ENCODE measurements at places on chromosomes 1 and 21.
A peak's percentile ranks its signal among the peaks of the same experiment; 100 is the strongest.

DNA sequence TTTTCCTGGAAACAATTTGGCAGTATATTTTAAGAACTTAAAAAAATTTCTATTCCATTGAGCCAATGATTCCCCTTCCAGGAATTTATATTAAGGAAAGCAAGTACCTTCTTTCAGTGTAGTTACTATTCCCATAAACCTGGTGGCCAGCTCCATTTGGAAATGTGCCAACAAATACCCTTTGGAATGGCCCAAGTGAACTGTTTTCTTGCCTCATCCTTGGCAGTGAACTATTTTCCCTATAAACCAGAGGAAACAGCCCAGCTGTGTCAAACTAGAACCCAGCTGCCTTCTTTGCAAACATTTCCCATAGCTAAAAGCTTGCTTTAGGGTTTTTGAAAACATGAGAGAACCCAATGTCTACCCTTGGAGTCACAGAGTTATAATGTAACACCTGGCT, 496.9 kb downstream of the NEGR1 start:
- no peak for DNase-seq

DNA sequence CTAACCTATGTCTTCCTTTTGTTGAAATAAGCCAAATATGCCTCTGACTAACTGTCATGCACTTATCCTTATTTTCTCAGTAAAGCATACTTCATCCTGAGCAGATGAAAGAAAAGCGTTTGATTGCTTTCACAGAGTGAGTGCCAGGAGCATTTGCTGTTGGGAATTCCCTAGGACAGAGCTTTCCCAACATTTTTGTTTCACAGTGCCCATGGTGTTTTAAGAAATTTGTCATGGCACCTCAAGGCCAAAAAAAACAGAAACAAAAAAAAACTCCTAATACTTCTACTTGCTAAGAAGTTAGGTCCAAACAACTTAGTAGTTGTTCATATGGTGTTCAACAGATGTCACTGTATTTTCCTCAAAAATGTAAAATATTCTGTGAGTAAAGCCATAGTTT, 120.8 kb upstream of the BMP8A start:
- no peak for DNase-seq

- DNase-seq = no peak
Observed at GRCh38 chr1:8409106-8409505, 91.2 kb downstream of the SLC45A1 start.

DNA sequence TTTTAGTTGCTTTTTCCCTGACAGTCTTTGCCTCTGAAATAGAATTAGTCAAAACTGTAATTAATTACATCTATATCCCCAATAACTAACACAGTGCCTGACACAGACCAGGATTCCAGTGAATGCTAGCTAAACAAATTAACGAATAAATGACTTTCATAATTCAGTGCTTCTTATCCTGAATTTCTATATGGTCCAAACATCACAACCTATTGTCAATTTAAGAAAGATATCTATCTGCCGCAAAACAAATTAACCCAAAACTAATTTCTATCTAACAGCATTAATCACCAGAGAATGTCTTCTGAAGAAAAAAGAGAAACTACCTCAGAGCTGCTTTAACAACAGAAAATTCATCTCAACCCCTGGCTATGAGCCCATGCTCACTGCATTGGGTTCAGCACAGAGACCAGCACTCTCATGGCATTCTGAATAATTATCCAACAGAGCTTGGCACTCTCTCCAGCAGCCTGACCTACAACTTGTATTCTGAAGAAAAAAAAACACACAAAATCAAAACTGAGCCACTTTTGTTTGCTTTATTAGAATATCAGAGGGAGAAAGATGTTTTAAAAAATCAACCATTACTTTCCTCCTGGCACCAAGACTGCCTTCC, 547.3 kb upstream of the BEND5 start:
- no peak for DNase-seq

GRCh38 chr1:121458291-121459048, 273.7 kb downstream of the SRGAP2C start:
- peak; percentile 33 for DNase-seq

DNA sequence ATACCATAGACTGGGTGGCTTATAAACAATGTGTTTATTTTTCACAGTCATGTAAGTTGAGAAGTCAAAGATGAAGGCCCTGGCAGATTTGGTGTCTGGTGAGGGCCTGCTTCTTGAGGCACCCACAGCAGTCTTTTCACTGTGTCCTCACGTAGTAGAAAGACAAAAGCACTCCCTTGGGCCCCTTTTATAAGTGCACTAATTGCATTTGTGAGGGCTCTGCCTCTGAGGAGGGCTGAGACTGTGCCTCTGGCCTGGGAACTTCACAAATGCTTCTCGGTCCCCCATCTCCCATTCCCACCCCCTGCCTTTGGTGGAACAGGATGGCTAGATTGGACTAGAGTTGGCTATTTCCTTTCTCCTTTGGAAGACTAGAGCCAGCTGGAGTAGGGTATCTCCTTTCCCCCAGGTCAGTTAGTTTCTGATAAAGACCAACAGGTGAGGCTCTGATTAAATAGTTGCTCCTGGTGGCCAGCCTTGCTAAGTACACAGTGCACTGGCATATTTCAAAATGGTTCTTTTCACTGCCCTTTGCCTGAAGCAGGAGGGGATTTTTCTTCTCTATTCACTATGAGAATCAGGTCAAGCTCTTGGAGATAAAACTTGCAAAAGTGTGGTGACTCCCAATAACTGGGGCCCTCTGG, 82.9 kb downstream of the PLPPR4 start:
- no peak for DNase-seq

- DNase-seq = no peak
Observed at GRCh38 chr1:76115171-76115570, 40.6 kb downstream of the ST6GALNAC3 start.
